ENCODE measurements at places on chromosomes 3 and 15. TPM values are rescaled to one million over a fixed set of nuclear protein-coding genes. Genes with fewer than 3 reads are reported as not detected.
A peak's percentile ranks its signal among the peaks of the same experiment; 100 is the strongest.

GRCh38 chr3:99126316-99126715, 224.8 kb upstream of the DCBLD2 start:
- no peaks in the 10 kb centered on the region for H3K36me3 ChIP-seq
- H3K4me1 ChIP-seq, result no peaks in the 10 kb centered on the region
- H3K27me3 ChIP-seq, result no peaks in the 10 kb centered on the region
- no peak for DNase-seq
- no peak overlapping the region for H3K4me3 ChIP-seq
- no peak overlapping the region for H3K27ac ChIP-seq

DNA sequence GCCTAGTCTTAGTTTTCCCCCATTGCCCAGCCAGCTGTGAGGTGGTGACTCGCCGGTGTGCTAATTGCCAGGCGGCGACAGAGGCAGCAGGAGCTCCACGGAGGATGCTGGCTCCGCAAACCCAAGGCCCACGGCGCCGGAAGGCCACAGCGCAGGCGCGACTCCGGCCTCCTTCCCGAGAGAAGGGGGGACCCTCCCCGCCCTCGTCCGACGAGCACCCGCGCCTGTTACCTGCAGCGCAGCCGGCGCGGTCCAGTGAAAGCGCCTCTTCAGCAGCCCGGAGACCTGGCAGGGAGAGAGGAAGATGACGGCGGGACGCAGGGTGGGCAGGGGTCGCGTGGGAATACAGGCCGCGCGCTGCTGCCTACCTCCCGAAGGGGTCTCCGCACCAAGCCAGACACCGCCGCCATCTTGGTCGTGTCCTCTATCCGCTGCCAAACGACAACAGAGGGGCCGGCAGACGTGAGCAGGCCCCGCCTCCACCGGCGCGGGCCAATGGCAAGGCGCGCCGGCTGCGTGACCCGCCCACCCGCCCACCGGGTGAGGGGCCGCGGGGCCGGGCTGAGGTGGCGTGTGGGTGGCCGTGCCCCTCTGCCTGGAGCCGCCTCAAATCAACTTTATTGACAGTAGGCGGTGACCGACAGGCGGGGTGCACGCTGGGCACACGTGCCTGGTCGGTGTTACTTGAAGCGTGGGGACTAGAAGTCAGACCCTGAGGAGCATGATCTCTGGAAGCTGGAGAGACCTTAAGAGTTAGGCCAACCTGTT, at the start of gene PDHB:
PDHB (minus strand) TSS at position 433 of the 768 bp plus-strand sequence; CDS start at position 410, 23 bp downstream.
- peak; percentile 89 for DNase-seq
- H3K27me3 ChIP-seq, result no peaks in the 10 kb centered on the region
- peak within 1 kb of the TSS; percentile 69 for H3K4me3 ChIP-seq
- H3K4me1 ChIP-seq, result peaks cover 25% of the 10 kb centered on the region
- H3K27ac ChIP-seq, result peak within 1 kb of the TSS; percentile 77
- peaks cover 30% of the 10 kb centered on the region for H3K36me3 ChIP-seq

DNA sequence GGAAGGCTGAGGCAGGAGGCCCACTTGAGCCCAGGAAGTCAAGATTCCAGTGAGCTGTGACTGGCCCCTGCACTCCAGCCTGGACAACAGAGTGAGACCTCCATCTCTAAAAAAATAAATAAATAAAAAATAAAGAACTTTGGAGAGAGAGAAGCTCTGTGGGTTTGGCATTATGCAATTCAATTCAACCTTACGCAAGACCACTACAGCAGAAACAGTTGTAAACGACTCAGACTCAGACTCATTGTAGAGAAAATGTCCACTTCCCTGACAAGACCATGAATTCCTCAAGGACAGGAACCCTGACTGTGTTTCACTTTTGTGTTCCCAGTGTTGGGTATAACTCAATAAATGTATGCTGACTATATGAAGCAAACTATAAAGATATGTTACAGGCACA, 90.3 kb upstream of the C3orf80 start:
- H3K36me3 ChIP-seq, result no peaks in the 10 kb centered on the region
- DNase-seq, result no peak
- no peak overlapping the region for H3K4me3 ChIP-seq
- H3K4me1 ChIP-seq, result no peaks in the 10 kb centered on the region
- no peaks in the 10 kb centered on the region for H3K27me3 ChIP-seq

- no peak for DNase-seq
- no peaks in the 10 kb centered on the region for H3K4me1 ChIP-seq
- no peak overlapping the region for H3K4me3 ChIP-seq
- H3K27me3 ChIP-seq, result no peaks in the 10 kb centered on the region
- no peak overlapping the region for H3K27ac ChIP-seq
- H3K36me3 ChIP-seq, result no peaks in the 10 kb centered on the region
These were observed 135.6 kb downstream of the RBMS3 start for GRCh38 chr3:29416514-29416913.

DNA sequence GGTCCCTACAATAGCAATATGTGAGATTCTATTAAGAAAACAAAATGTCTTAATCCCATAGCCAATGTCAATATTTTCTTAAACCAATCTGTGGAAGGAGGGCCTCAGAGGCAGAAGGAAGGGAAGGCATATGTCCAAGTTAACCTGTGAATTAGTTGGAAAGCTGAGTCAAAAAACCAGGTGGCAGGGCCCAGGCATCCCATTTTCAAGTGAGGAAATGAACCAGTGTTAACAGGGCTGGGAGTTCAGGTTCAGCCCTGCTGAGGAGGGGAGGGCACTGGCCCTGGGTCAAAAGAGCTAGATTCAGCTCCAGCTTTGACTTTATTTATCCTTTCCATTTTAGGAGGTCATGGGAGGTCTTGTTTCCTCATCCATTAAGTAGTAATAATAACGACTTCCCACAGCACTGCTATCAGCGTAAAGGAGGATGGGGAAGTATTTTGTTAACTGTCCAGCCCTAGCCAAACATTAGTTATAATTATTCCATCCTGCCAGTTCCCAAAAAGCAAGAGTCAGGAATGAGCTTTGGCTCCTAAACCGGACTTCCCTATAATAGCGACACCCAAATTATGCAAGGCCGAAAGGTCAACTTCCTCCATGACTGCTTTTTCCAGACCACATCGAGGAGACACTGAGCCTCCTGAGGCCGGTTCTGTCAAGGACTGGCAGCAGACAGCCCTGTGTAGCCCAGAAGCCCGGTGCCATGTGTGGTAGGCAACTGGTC, 3.2 kb downstream of the MASP1 start:
- no peak overlapping the region for H3K4me3 ChIP-seq
- no peak for DNase-seq
- no peaks in the 10 kb centered on the region for H3K27me3 ChIP-seq
- H3K27ac ChIP-seq, result no peak overlapping the region

DNA sequence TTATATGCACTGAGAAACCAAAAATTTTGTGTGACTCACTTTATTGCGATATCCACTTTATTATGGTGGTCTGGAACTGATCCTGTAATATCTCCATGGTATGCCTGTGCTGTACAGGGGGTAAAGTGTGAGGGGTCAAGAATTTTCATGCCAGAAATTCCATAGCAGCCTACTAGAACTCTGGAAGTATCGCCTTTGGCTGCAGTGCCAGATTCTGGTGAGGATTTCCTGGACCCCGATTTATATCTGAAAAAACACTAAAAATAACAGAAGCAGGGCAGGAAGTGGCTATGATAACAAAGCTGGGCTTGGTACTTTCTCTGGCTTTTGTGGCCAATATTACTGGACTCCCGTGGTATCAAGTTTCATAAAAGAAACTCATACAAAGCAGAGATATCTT, 36.4 kb downstream of the CCDC80 start:
- H3K4me1 ChIP-seq, result no peaks in the 10 kb centered on the region
- H3K36me3 ChIP-seq, result no peaks in the 10 kb centered on the region
- DNase-seq, result no peak
- H3K4me3 ChIP-seq, result no peak overlapping the region

GRCh38 chr15:49236869-49237268, 66.8 kb downstream of the GALK2 start:
- peaks cover 10% of the 10 kb centered on the region for H3K4me1 ChIP-seq
- H3K27me3 ChIP-seq, result no peaks in the 10 kb centered on the region
- DNase-seq, result no peak
- no peak overlapping the region for H3K4me3 ChIP-seq
- peaks cover 13% of the 10 kb centered on the region for H3K36me3 ChIP-seq
- no peak overlapping the region for H3K27ac ChIP-seq

DNA sequence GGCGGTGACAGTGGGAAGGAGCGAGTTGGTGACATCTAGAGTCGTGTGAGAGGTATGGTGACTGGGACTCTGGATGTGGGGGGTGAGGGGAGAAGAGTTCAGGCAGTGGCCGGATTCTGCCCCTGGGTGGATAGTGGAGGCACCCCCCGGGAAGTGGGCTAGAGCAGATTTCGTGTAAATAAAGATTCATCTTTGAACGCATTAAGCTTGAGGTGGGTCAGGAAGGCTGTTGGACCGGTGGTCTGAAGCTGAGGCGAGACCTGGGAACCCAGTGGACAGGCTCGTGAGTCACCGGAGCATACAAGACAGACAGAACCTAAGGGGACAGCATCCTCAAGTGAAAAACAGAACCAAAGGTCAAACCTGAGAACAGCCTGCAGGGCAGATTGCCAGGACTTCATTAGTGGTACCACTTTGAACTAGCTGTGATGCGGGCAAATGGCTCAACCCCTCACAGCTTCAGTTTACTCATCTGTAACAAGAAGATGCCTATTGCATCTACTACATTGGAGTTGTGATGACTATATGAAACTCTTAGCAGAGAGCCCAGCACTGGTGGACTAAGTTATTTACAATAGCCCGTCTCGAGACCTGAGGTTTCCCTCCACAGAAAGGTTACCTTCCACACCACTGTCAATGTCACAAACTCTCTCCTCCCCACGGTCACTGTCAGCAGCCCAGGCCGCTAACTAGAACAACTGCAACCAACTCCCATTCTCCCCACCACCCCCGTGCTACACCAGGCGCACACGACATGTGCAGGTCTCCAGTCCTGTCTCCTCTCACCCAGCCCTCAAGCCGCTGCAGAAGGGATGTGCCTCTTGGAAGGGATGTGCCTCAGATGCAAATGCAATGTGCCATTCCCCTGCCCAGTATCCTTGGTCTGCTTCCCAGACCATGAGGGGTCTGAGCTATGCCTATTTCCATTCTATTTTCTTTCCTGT, 901 bp upstream of the CLN6 start:
- no peak for DNase-seq
- no peaks in the 10 kb centered on the region for H3K27me3 ChIP-seq
- peak overlapping the region; percentile 57 for H3K27ac ChIP-seq
- H3K4me1 ChIP-seq, result peaks cover 20% of the 10 kb centered on the region

GRCh38 chr3:58249358-58250092, 11.9 kb downstream of the ABHD6 start:
- no peak overlapping the region for H3K27ac ChIP-seq
- H3K36me3 ChIP-seq, result no peaks in the 10 kb centered on the region
- no peak overlapping the region for H3K4me3 ChIP-seq
- no peak for DNase-seq
- no peaks in the 10 kb centered on the region for H3K4me1 ChIP-seq

GRCh38 chr3:122679085-122679881, 1.4 kb upstream of the PARP14 start:
- DNase-seq, result peak; percentile 82
- H3K27me3 ChIP-seq, result no peaks in the 10 kb centered on the region
- H3K4me3 ChIP-seq, result peak overlapping the region; percentile 89
- H3K36me3 ChIP-seq, result no peaks in the 10 kb centered on the region
- H3K4me1 ChIP-seq, result peaks cover 45% of the 10 kb centered on the region

Gene CCDC33
- total RNA-seq, result not detected

Gene AKAP13
- total RNA-seq, result 319 TPM

Gene FBLN2
- total RNA-seq, result not detected

Gene SEMA7A
- 1.2 TPM for total RNA-seq

Gene POPDC2
- total RNA-seq, result 7.4 TPM

Gene DCBLD2
- total RNA-seq, result 1.7 TPM
